Hematopoietic multipotent progenitor cell treated with erythropoietin and hydrocortisone succinate and interleukin-3 and kit ligand, for 4 days (in vitro differentiated cells): ENCODE measurements at places on chromosomes 2 and 18.

DNA sequence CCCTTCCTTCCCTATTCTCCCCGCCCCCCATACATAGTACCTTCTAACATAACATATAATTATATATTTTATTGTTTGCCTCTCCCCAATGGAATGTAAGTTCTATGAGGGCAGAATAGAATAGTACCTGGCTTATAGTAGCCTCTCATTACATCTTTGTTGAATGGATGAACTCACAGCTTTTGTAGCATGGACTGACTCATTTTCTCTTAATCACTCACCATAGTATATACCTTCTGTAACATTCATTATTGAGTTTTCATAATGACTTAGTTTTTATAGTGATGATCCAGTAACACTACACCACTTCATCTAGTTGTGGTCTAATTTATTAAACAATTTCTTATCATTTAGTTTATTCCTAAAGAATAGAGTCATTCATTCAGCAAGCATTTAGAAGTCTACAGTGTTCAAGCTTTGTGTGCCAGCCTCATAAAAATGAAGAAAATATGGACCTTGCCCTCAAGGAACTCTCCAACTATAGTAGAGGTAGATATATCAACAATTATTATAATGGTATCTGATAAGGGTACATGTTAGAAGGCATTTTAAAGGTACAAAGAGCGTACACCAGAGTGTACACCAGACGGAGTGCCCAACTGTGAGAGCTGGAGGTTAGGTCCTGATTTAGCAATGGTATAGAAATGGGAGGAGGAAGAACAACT lies 31.1 kb downstream of the NCOA1 start:
- DNase-seq = no peak

DNA sequence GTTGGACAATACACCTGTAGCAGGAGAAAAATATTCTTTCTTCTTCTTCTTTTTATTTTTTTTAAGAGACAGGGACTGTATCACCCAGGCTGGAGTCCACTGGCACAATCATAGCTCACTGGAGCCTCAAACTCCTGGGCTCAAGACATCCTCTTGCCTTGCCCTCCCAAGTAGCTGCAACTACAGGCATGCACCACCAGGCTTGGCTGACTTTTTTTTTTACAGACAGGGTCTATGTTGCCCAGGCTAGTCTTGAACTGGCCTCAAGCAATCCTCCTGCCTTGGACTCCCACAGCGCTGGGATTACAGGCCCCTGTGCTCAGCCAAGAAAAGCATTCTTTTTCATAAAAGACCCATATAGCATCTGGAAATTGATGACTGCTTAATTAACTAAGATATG lies 17.1 kb upstream of the ARHGAP28 start:
- no peak for DNase-seq

GRCh38 chr18:46867367-46868143 lies 49.8 kb downstream of the PIAS2 start:
- no peak for DNase-seq

DNA sequence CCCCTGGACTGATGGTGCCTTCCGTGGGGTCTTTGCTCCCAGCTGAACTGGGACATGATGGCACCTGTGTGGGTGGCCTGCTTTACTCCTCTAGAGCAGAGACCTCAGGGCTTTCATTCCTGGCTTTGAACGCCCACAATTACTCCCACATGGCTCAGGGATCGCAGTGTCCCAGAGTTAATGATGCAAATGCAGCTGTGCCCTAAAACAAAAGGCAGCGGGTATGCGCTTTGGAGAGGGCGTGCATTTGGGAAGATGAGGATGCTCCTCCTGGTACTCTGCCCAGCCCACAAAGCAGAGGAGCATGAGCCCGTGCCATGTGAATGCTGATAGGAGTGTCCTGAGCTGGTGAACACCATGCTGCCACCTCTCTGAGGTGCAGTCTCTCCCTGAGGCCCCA lies 173.4 kb downstream of the FHOD3 start:
- no peak for DNase-seq

DNA sequence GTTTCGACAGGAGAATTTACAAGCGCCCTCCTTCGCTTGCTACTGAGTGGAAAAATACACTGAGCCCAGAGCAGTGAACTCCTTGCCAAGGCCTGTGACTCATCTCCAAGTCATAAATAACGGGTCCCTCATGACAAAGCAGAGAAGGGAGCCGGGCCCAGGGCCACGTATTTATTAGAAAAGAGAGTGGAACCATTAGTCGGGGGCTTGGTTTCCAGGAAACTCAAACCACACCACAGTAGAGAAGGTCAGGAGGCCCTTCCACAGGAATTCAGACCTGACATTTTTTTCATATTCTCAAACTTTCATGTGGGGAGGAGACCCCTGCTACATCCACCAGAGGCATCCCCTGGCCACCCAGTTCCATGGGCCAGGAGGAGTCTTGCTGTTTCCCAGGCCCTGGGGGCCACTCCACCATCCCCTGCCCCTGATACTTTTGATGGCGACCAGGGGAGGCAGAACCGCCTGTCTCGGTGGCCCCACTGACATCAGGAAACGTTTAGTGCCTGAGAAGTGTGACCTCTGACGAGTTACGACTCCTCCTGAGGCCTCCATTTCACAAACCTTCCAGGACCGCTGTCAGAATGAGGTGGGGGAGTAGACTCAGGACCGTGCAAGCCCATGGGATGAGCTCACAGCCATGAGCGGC lies 289.7 kb downstream of the DYSF start:
- peak; percentile 5 for DNase-seq

GRCh38 chr18:46426021-46426678 lies 230.9 kb downstream of the LOXHD1 start:
- DNase-seq = peak; percentile 11

DNA sequence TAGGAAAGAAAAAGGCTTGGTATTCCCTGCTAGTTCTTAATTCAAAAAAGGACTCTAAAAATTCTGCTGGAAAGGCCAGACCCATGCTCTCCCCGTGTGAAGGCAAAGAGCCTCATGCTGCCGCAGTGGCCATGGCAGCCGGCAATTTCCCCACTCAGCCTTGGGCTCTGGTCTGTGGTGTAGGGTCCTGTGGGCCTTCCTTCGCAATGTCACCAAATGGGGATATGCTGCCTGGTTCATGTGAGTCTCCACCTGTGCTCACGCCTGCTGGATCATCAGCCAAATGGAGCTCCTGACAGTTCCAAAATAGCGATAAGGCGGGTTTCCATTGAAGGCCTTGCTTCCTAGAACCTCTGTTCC lies 282.8 kb upstream of the ATP5MC3 start:
- no peak for DNase-seq

DNA sequence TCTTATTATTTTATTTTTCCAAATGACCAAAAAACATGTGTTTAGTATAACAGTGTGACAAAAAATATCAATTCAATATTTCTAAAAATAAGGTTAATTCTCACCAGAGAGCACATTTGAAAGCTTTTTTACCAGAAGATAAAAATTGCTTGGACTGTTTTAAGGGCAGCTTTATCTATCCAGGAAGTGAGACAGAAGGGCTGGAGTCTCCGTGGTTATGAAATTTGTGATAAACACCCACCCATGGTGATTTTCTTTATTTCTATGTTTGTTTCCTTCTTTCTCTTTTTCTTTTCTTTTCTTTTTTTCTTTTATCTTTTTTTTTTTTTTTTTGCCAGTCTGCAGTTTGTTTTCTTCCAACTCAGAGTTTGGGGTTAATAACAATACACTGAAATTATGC lies 298.5 kb downstream of the PIEZO2 start:
- peak; percentile 79 for DNase-seq

DNA sequence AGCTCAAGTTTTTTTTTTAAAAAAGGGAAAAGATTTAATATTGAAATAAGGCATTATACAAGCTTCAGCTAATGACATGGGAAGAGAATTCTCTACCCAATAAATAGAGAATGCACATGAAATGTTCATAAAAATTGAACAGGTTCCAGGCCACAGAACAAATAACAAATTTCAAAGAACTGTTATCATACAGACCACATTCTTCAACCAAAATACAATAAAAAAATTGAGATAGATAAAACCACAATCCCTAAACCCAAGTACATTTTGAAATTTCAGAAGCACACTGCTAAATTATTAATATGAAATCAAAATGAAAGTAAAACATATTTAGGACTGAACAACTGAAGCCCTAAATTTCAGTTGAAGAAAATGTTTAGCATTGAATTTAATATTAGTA lies 89.6 kb downstream of the BCL2 start:
- DNase-seq = peak; percentile 74

DNA sequence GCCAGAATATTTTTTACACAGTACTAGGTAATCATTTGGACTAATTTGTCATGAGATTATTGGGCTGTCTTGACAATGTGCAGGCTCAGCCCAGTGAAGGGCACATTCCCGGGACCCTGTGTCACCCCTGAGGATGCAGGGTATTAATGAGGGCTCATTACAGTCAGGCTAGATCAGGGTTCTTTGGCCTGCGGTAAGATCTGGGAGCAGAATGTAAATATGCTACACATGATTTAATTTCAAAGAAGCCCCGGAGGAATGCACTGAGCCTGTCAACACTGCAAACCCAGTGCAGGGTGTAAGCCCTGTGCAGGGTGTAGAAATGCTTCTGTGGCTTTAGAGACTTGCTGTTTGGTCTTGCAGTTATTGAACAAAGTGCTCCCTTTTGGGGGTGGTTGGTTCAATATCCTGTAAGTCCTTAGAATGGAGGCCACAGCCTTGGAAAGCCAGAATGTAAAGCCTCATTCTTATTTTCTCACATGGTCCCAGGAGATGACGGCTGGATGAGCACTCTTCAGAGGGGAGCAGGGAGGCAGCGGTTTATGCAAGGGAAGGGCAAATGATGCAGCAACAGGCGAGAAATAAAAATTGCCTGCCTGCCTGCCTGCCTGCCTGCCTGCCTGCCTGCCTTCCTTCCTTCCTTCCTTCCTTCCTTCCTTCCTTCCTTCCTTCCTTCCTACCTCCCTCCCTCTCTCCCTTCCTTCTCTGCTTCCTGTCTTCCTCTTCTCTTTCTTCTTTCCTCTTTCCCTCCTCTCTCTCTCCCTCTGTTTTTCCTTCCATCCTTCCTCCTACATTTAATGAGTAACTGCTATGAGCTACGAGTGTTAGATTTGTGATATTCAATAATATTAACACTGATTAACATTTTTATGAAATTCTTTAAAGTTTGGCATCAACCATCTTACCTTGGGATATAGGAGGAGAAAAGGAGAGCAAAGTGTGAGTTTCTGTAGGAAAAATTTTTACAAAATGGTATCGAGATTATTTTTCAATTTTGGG lies 148.8 kb downstream of the VAPA start:
- no peak for DNase-seq

DNA sequence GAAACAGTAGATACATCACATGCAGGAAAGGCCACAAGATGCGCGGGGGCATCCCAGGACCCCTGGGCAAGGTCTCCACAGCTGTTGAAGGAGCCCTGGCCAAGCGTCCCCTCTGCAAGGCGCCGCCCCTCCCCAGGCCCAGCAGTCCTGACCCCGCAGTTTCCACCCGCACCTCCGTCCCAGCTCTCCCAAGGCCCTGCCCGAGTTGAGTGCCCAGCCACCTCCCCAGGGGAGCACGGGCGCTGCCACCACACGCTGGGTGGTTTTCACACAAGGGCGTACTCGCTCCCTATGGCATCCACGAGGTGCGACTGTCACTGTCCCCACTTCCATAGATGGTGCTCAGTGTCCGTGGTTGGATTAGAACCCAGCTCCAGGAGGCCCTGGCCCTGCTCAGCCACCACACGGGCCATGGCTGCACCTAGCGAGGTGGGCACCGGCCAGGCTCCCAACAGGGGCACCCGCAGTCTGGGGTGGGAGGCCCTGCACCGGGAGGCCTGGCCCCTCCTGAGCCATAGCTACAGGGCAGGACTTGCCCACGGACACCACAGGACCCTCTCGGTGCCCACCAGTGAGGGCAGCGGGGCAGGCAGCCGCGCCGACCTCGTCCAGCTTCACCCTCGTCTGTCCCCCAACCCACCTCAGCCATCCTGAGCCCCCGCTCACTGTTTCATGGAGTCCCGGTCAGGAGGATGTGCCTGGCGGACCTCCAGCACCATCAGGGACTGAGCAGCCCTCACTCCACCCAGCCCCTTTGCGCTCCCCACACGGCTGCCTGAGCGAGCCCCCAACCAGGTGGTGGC lies 36.0 kb downstream of the KIF1A start:
- no peak for DNase-seq

DNA sequence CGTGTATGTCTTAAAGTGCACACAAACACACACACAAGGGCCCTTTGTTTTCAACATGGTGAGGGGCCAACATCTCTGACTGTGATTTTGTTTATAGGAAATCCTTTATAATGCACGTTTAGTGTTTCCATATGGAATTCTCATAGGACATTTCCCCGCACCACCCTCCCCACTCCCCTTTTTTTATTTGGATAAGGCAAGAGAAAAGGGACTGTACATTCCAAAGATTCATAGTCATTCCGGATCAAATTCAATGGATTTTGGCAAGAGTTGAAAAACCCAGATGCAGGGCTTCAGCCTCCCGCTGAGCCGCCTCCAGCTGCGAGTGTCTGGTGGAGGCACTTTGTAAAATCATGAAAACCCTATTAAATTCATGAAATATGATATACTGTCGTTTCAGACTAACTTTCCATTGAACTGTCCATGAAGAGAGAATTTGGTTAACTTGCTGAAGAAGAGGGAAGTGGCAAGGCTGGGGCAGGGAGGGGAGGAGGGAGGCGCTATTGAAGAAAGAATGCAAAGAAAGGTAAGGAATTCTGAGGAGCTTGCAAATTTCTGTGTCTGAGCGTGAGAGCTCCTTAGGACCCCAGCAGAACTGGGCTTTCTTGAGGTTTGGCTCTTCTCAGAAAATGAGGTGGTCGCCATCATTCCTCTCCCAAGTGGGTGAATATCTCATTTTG lies 25.8 kb upstream of the SLC14A2 start:
- no peak for DNase-seq

GRCh38 chr2:235756491-235756890 lies 262.6 kb downstream of the AGAP1 start:
- DNase-seq = no peak

- no peak for DNase-seq
Observed at GRCh38 chr2:172294983-172295382, 132.4 kb upstream of the ITGA6 start.

DNA sequence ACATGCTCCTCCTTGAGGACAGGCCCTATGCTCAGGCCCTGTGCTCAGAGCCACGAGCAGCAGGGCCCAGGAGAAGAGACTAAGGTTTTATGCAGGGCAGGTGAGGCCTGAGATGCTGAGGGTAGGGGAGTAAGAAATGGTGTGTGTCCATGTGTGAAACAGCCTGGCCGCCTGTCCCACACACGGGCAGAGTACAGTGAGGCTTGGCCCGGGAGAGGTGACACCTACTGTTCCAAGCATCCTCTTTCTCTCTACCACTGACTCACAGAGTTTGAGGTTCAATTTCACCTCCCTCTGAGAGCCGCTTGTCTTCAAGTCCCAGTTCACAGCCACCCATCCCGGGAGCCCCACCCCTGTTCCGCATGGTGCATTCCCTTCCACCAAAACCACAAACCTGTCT lies 54.1 kb downstream of the ADNP2 start:
- DNase-seq = no peak
